ENCODE measurements at places on chromosomes 3 and 15.
A peak's percentile ranks its signal among the peaks of the same experiment; 100 is the strongest.

- no peak for DNase-seq
Measured at GRCh38 chr3:126350502-126351085, 6.6 kb downstream of the KLF15 start.

GRCh38 chr3:16265455-16265786, 409 bp downstream of the OXNAD1 start:
- no peak for DNase-seq

DNA sequence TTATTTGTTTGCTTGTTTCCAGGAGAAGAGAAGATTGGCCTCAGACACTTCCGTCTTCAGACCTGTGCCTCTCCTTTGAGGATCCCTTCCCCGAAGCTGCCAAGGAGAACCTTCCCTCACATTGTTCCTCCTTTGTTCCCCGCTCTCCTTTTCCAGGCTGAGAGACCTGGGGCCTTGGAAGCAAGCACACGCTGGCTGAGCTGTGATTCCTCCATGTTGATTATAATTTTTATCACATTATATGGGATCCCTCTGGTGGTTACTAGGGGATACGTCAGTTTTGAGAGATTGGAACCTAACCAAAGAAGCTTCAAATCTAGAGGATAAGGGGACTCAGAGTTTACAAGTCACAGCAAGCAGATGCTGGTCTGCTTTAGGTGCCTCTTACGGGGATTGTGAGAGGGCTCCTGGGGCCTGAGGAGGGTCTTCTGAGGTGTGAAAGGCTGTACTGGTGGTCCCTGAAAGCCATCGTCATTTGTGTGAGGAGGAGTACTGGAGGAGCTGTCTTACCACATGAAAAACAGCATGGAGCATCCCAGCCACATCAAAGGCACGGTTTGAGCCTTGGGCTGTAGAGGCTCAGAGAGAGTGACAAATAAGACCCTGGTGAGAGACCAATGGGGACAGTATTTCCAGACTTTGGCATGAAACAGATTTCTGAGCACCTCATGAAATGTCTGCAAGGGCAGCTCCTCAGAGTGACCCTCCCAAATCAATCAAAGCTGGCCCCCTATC, 760.1 kb upstream of the CFAP20DC start:
- DNase-seq: no peak

- DNase-seq: no peak
Measured at GRCh38 chr3:119880966-119881365, 99.1 kb downstream of the NR1I2 start.

- DNase-seq: no peak
Measured at GRCh38 chr3:12139111-12139511, 19.6 kb downstream of the TIMP4 start.

DNA sequence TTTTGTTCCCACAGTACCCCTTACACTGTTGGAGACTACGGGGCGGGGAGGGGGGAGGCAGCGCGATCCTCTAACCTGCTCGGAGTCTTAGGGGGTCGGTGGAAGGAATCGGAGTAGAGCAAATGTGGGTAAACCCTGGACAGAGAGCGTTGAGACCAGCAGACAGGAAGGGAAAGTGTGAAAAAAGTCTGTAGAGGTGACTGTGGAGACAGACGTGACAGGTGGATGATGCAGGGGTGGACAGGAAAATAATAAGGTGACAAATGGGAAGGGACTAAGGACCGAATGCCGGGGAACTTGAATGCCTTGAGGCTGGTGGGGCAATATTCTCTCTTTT, 424 bp downstream of the EAF2 start:
- no peak for DNase-seq

DNA sequence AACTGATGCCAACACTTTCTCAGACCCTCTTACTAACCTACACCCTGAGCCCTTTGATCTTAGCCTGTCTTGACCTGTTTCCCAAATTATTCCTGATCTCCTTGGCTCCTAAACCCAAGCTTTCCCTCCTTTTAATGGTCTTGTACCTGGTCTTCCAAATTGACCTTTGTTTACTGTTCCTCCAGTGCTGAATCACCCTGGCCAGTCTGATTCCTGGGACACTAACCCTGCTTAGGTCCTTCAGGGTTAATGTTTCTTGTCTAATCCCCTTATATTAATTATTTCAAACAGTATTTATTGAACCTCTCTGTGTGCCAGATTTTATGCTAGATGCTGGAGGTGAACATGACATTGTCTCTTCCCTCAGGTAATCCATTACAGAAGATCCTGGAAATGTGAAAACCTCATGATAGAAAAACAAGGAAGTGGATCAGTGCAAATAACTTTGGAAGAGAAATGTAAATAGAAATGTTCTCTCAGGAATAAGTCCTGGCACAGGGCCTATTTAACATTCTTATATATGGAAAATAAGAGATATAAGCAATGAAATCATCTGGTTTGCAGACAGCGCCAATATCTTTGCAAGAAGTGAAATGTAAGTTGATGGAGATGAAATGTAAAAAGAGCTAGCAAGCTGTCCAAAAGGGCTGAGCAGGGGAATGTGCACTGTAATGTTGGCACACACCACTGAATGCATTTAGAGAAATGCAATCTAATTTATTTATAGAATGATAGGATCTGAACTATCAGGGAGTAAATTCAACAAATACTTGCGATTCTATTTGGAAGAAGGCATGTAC, 20.7 kb downstream of the HGD start:
- DNase-seq: no peak

DNA sequence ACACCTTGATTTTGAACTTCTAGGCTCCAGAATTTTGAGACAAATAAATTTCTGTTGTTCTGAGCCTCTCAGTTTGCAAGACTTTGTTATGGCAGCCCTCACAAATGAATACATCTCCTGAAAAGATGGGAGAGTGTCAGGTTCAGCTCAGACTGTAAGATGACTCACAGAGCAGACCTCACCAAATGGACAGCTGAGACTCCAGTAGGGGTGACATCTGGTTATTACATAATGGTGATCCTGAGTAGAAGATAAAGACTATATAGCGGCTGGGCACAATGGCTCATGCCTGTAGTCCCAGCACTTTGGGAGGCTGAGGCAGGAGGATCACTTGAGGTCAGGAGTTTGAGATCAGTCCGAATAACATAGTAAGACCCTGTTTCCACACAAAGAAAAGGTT, 26.2 kb upstream of the MTMR14 start:
- DNase-seq: no peak

- peak; percentile 3 for DNase-seq
Measured at GRCh38 chr3:133377396-133377795, 22.5 kb upstream of the BFSP2 start.

DNA sequence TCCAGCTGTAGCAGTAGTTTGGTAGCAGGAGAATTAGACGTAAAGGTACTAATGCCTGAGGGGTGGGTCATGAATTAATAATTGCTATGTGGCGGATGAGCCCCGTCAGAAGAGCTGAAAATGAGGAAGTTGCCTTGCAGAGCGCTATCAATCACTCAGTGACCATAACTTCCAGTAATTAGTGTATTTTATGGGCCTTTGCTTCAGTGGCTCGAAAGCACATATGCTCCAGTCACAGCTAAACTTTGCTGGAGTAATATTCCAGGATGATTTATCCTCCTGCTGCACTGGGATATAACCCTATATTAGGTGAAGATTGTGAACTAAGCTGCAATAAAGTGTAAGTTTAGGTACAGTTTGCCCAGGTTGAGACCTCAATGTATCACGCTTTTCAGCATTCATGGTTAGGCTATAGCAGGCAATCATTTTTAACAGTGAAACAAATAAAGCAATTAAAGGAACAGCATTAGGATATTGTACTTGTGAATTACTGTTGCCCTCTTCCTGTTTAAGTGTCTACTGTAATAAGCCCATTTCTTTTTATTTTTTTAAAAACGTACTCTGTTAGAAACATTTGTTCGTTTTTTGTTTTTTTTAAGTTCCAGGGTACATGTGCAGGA, 104.6 kb upstream of the SKOR1 start:
- DNase-seq: no peak

GRCh38 chr3:142998439-142998838, 2.9 kb upstream of the U2SURP start:
- no peak for DNase-seq

DNA sequence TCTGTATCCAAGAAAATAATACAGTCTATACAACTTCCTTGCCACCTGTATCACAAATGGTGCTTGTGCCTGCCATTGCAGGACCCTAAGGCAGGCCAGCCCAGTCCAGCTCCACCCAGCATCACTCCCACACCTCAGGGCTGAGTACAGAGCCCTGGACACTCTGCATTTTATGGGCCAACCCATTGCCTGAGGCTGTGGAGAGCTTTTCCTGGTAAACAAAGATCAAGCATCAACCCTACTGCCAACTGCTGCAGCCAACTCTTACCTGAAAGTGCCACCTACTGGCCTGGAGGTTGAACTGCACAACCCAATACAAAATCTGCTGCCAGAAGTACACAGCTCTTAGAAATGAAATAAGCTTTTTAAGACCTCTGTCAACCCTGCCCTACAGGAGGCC, 1082.2 kb downstream of the NAALADL2 start:
- no peak for DNase-seq

GRCh38 chr15:62940755-62941361, 101.7 kb upstream of the TPM1 start:
- peak; percentile 97 for DNase-seq

GRCh38 chr3:160183345-160184076, 41.7 kb upstream of the C3orf80 start:
- no peak for DNase-seq

DNA sequence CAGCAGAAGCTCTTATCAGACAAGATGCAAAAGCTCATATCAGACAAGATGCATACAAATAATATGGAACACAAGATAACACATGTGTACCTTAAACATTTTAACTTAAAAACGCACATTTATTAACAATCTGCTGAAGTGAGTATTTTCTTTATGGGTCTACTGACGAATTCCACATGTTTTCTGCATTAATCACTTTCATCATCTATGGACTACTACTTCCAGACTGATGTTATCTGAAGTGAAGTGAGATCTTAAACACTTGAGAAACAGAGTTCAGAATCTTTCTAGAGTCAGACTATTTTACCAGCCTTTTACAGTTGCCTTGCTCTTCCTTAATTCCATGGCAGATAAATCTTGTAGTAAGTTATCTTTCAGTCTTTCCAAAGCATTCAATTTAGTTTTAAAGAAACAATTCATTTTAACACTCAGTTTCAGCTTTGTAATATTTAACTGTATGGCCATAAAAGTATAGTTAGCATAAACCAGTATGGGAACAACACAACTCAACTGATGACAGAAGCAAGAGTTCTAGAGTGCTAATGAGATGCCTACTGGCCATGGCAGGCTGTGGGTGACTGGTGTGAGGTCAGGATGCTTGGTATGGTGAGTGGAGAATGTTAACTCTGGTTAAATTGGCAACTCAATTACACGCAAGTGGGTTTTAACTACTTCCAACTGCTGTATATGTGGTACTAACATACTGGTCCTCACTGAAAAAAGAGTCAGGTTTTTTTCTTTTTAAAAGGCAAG, 9.8 kb downstream of the CMTM6 start:
- no peak for DNase-seq

- DNase-seq: no peak
Measured at GRCh38 chr3:186483611-186484340, 60.4 kb downstream of the CRYGS start.

- DNase-seq: no peak
Measured at GRCh38 chr15:70098461-70099166, 897 bp upstream of the TLE3 start.

DNA sequence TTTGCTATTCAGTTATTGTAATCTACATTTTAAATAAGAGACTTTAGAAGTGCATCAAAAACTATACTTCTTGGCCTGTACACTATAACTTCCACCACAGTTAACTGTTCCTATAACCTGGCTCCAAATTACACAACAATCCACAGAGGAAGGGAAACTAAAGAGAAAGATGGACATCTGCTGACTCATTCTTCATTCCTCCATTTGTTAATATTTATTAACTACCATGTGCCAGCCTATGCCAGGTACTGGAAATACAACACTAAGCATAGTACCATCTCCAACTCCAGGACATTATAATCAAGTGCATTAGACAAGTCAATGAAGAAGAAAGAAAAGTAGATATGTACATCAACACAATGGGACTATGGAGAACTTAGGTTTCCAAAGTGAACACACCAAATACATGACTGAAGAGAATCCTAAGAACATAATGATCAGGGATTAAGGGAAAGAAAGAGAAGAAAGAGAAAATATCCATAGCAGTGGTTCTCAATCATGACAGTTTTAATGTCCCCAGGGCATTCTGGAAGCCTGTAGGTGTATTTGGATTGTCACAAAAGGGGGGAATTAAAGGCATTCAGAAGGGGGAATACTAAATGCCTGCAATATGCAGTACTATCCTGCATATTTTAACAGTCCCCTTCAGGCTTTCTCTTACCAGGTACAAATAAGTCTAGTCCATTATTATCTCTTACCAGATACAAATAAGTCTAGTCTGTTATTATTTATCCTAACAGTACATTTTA, 8.9 kb downstream of the ICE2 start:
- DNase-seq: no peak

GRCh38 chr15:71333839-71334238, 218.6 kb downstream of the THSD4 start:
- DNase-seq: no peak

GRCh38 chr3:27503526-27503925, 19.3 kb upstream of the SLC4A7 start:
- DNase-seq: peak; percentile 91

DNA sequence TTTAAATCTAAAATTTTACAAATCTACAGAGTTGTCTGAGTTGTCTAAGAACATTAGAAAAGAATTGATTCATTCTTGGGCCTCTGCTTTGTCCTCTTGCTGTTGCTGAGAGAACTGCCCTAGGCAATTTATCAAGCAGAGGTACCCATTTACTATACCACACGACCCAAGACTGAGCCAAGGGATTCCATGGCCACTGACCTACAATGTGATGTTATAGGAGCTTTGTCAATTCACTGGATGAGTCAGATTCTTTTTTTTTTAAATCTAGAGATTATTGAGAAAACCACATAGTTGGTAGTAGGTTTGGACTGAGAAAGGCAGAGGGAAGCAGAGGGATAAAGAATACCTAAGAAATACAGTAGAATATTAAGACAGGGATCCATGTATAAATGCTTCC, 55.3 kb downstream of the TRAT1 start:
- DNase-seq: no peak

- no peak for DNase-seq
Measured at GRCh38 chr3:123422457-123422856, 26.4 kb downstream of the ADCY5 start.

GRCh38 chr3:168154089-168154488, 58.4 kb upstream of the GOLIM4 start:
- DNase-seq: no peak

DNA sequence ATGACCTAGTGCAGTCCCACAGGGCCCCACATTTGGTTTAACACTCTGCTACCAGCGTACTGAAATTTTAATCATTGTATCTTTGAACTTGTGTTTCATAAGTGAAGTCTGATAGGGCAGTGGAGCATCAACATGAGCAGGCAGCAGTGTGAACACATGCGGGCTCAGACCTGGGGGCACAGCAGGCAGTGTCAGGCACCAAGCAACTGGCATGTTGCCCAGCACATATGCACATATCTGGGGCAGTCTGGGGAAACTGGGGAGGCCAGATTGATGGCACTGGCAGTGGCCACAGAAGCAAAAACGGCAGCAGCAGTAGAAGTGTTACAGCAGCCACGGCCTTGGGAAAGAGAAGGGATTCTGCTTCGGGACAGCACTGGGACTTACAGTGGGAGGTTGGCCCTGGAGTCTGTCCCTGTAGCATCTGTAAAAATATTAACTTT, 353.9 kb upstream of the KCNMB2 start:
- DNase-seq: no peak

Measured in GM04504 (cell line).